ENCODE measurements at places on chromosomes 1 and 21.

- DNase-seq, result no peak
Observed at GRCh38 chr1:168266644-168267186, 14.0 kb upstream of the TBX19 start.

GRCh38 chr1:229028544-229028943 is 242.4 kb upstream of the RAB4A start:
- DNase-seq, result no peak

GRCh38 chr1:187009320-187009719 is 180.6 kb downstream of the PLA2G4A start:
- DNase-seq, result no peak

GRCh38 chr1:99465176-99465900 is 180.6 kb upstream of the PALMD start:
- peak; percentile 10 for DNase-seq

DNA sequence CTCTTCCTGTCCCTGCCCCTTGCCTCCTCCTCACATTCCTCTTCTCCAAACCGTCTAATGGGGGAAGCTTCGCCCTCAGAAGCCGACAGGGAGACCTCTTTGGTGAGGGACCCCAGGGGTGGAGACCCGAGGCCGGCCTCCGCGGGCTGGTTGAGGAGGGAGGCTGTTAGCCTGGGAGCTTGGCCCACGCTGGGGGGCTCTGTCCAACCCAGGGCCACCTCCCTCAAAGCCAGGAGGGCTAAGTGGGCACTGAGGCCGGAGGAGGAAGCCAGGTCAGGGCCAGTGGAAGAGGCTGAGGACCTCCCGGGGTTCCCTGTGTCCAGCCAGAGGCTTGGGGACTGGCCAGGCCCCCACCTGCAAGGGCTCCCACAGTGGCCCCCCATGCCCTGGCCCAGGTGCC is 5.3 kb downstream of the GABRD start:
- DNase-seq, result no peak

Data from kidney glomerular epithelial cell (primary cell).